Activated CD8-positive, alpha-beta memory T cell treated with anti-CD3 and anti-CD28 coated beads for 1 hour (primary cell): ENCODE measurements at places on chromosomes 5 and 9.

DNA sequence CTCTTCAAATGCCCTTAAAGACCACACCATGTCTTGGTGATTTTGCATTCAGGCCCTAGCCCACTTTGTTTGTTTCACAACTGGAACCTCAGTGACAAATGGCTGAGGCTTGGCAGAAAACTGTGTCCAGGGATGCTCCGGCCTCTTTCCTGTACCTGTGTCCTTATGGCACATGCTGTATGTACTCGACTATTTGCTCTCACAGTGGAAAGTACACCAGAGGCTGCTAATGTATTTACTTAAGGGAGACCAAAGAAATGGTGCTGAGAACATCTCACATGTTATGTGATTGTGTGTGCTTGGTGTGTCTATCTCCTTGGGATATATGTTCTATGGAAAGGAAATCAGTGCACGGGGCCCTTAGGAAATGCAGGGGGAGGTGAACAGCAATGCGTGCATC lies 263.3 kb downstream of the GADD45G start:
- DNase-seq, result no peak

DNA sequence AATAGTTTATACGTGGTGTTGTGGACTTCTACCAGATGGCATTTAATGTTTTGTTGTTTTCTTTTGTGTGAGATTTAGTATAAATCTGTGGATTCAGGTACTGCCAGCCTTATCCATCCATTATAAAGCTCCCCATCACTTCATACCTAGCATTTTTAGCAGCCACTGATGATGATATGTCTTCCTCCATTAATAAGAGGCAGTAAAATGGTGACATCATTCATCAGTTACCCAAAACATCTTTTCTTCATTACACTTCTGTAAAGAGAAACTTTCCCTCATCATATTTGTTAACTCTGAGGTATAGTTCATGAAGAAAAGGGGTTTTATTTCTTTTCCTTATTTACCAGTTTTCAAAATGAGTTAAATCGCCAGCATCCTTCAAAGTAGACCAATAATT lies 19.4 kb downstream of the CHD1 start:
- DNase-seq, result no peak

DNA sequence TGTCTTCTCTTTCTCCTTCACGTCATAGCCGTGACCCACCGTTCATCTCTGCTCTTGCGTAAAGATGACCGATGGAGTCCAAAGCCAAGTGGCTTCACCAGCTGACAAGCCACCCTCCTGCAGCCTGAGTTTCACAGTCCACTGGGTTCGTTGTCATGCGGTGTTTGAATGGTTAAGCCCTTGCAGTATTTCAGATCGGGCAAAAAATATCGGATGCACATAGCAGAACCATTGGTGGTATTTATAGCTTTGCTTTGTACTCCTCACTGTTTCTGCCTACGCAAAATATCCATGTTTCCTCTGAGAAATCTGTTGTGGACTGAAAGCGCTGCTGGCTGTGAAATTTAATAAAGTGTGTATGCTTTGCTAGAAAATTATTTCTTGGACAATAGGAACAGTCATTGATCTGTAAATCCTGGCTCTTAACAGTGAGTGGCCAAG lies 34.5 kb upstream of the NCS1 start:
- no peak for DNase-seq

DNA sequence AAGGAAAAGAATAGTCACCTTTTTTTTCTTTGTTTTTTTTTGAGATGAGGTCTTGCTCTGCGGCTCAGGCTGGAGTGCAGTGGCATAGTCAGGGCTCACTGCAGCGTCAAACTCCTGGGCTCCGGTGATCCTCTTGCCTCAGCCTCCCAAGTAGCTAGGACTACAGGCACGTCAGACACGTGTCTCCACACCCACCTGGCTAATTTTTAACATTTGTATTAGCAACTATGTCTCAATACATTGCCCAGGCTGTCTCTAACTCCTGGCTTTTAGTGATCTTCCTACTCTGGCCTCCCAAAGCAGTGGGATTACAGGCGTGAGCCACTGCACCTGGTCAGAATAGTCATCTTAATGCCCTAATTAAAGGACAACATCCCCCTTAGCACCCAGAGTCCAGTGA lies 54.4 kb upstream of the CTSL start:
- no peak for DNase-seq

DNA sequence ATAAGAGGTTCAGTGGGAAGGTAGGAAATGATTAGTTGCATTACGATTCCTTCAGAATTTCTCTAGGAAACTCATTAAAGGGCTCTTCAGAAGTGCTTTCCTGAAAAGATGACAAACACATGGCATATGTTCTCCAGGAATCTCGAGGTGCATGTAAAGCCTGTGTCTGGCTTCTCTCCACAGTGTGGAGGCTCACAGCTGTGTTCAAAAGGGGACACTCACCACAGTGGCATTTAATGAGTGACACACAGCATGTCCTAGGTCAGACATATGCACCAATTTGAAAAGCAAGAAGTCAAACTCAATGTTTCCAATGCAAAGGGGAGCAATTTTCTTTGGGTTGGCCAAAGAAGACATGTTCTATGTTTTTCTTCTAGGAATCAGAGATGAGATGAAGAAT lies 976.9 kb downstream of the MAT2B start:
- no peak for DNase-seq
